ENCODE measurements at places on chromosomes 11 and 22. TPM values are rescaled to one million over a fixed set of nuclear protein-coding genes. Genes with fewer than 3 reads are reported as not detected.

SMARCB1 gene
- 48.5 TPM for total RNA-seq

C22orf42 gene
- total RNA-seq: not detected

CHADL gene
- 25.4 TPM for total RNA-seq

C11orf91 gene
- total RNA-seq: not detected

KDM4D gene
- 0.59 TPM for total RNA-seq

SMPD1 gene
- total RNA-seq: 60.9 TPM

TRPC6 gene
- 0.62 TPM for total RNA-seq

PLAAT4 gene
- 25.3 TPM for total RNA-seq

DLG2 gene
- 5.7 TPM for total RNA-seq

BTG4 gene
- not detected for total RNA-seq

MS4A7 gene
- total RNA-seq: 13.0 TPM

NCF4 gene
- total RNA-seq: 6.8 TPM

FAM180B gene
- total RNA-seq: not detected

MPZL3 gene
- 2.6 TPM for total RNA-seq

OR5B21 gene
- not detected for total RNA-seq

OR4A16 gene
- not detected for total RNA-seq

SCGB1D2 gene
- total RNA-seq: 4.0 TPM

CDC42EP1 gene
- total RNA-seq: 14.6 TPM

ELFN2 gene
- 0.05 TPM for total RNA-seq

GAB4 gene
- total RNA-seq: not detected

TMEM126A gene
- total RNA-seq: 77.4 TPM

MMP1 gene
- total RNA-seq: not detected

APOBEC3F gene
- total RNA-seq: 4.4 TPM

ZNF215 gene
- 0.17 TPM for total RNA-seq

MMP13 gene
- not detected for total RNA-seq

PRCP gene
- 41.1 TPM for total RNA-seq

OR10A6 gene
- total RNA-seq: not detected

OTOG gene
- not detected for total RNA-seq

Data from left ventricle myocardium superior (tissue), 1 donor.